ENCODE measurements at places on chromosomes 12 and 14. TPM values are rescaled to one million over a fixed set of nuclear protein-coding genes. Genes with fewer than 3 reads are reported as not detected.

- DNase-seq: no peak
Observed at GRCh38 chr12:581321-581720, 81.9 kb downstream of the NINJ2 start.

Gene IFNG
- polyA plus RNA-seq: not detected

Gene RNASE7
- polyA plus RNA-seq: not detected

DNA sequence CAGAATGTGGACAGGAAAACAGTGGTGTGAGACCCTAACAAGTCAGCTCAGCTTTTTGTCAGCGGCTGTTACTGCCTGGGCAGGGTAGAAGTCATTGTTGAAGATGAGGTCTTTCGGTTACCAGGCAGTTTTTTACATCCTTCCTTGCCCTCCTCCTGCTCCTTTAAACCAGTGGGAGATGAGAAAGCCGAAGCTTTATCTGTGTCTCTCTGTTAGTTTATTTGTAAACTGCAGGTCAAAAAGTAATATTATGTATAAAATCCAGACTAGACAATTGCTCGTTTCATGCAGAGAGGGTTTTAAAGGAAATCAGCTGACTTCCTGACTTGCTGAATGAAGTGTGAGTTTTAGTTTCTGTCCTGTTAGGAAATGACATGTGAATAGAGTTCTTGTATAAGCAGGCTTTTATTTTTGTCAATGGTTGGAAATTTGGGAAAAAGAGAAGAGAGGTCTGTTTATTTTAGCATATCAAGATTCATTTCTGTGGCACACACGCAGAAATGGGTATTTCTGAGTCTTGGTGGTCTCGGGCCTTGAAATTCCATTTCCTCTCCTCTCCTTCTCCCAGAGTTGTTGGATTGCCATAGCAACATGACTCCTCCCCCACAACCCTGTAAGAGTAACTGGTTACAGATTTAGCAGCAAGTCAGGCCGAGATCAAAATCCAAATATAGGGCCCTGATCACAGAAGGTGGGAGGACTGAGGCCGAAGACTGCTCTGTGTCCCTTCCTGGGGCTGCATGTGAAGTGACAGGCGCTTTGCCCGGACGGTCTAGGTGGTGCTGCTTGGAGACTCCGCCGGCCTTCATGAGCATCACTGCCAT, 60.8 kb downstream of the SAMD4A start:
- peak; percentile 85 for DNase-seq

DNA sequence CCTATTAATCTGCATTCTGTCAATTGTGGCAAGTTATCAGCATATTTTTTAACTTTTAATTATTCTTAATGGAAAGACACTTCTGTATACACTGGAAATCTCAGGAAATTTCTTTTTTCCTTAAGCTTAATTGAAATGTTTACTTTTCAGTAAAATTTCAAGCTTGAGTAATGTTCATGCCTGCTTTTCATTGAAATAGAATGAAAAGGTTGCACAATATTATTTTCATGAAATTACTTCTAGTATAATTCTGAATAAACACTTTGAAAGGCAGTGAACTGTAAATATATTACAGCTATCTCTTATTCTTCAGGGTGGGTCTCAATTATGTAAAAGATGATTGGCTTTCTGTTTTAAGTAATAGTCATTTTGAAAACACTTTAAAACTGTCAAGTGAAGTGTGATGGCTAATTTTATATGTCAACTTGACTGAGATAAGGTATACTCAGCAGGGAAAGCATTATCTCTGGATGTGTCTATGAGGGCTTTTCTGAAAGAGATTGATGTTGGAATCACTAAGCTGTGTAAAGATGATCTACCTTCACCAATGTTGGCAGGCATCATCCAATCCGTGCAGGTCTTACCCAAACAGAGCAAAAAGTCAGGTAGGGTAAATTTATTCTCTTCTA, 29.9 kb downstream of the CLEC2D start:
- no peak for DNase-seq

GRCh38 chr12:19411234-19412204, 27.8 kb upstream of the AEBP2 start:
- peak; percentile 58 for DNase-seq

Gene VTI1B
- 89.5 TPM for polyA plus RNA-seq

DNA sequence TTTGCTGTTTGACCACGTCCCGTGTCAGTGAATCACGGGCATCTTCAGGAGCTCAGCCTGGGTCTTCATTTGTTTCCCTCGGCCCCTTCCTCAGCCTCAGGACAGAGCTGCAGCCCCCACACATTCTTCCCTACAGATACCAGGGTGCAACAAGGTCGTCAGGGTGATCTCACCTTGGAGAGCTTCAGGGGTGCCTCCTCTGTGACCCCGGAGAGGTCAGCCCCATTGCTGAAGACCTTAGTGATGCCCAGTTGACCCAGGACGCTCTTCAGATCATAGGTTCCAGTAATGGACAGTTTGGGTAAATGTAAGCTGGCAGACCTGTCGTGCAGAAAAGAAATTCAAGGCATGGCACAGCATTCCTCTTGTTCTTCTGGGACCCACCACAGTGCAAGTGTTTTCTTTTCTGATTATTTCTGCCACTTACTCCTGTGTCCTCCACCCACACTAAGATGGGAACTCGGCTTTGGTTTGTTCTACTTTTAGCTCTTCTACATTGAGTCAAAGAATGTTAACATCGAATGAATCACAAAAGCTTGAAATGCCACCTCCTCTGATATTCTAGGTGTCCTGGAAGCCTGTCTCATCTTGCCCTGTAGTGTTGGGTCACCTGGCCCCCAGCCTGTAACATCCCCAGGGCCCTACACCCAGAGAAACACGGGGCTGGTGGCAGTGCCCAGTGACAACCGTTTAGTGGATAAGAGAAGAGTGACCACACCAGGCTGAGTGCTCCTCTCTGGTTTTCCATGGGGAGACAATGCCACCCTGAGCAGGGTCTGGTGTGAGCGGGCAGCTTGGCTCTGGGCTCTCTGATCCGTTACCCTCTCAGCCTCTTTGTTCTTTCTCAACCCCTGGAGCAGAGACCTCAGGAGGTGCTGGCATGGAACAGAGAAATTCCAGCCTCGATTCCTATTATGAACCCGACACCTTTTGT, 8.8 kb downstream of the SERPINA1 start:
- DNase-seq: no peak

Gene DTD2
- polyA plus RNA-seq: not detected

Gene ZC3H10
- polyA plus RNA-seq: 4.6 TPM

GRCh38 chr12:115273456-115273855, 589.5 kb upstream of the TBX3 start:
- no peak for DNase-seq

Gene ADAM20
- 0.08 TPM for polyA plus RNA-seq

Gene KRT5
- 0.07 TPM for polyA plus RNA-seq

DNA sequence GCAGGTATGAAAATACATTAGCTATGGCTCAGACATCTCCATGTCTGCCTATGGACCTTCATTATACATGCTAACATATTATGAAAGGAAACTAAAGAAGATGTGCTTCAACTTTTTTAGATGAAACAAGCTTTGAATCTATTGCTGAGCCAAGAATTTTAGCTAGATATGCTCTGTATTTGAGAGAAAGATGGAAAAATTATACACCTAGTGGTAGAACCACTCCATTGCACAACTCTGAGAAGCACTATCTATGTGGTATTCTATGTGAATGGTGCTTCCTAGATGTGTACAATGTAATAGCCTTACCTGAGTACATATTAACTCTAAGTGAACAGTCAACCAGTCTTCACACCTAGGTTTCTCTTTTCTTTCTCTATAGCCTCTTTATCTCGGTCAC, 17.3 kb downstream of the EPYC start:
- no peak for DNase-seq

DNA sequence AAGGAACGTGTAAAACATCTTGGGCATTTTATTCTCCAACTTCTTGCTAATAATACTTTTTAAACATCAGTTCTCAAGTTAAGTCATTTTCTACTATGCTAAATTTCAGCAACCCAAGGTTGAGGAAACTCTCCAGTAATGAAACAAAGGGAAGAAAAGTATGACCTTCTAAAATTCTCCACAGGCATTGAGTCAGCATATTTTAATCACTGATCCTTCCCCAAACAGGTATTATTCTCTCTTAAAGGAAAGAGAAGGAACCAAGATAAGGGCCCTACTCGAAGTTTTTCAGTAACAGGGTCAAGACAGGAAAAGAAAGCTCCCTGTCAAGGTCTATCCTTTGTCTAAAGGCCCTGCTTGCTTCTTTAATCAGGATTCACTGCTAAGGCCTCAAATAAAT, 3.0 kb downstream of the KICS2 start:
- DNase-seq: no peak

DNA sequence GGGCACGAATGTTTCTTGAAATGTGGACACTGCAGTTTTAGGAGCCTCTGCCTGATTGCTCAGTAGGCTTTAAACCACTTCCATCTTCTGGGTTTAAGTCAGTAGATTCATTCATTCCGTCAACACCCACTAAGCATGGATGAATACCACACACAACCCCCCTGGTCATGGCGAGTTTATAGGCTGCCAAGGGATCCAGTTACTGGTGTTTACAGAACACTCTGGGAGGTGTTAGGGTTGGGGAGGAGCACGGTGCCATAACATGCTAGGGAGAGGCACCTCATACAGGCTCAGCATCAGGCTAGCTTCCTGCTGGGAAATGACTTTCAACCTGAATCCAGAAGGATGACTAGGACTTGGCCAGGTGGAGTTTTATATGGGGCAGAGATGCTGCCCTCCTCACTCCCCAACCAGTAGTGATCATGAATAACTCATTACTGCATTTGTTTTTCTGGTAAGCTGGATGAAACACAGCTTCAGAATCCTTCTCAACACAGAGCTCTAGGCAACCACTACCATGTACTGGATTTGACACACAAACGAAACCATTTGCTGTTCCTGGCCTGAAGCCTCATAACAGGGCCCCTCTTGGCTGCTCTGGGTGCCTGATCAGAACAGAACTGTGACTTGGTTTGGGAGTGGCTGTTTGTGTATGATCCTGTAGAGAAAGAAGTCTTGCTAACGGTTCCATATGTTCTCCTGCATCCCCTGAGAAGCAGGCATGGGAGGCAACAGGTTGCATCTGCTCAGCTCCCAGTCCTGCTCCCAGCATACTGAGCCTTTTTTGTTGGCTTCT, 47.9 kb downstream of the FBXW8 start:
- DNase-seq: no peak

DNA sequence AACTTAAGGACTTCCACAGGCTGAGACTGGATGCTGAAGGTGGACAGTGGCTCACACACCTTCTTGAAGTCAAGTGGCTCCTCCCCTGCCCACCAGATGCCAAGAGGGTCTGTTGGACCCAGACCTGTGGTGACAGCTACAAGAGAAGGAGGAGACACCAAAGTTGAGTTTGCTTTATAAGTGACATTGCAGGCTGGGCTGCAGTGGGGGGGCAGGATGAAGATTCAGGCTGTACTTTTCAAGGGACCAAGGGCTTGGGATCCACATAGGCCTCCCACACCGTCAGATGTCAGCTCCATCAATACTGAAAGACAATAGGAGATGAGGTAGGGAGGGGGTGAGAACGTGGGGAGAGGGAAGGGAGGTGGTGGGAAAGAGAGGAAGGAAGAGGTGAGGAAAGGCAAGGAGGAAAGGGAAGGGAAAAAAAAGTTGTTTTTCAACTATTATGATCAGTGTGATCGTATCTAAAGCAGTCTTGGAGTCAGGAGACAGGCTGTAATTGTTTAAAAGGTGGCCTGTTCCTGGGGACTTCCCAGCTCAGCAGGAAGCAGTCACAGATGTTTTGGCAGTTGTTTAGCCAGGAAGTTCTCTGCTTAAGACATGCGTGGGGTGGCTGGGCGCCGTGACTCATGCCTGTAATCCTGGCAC, 84.1 kb upstream of the RESF1 start:
- DNase-seq: no peak

DNA sequence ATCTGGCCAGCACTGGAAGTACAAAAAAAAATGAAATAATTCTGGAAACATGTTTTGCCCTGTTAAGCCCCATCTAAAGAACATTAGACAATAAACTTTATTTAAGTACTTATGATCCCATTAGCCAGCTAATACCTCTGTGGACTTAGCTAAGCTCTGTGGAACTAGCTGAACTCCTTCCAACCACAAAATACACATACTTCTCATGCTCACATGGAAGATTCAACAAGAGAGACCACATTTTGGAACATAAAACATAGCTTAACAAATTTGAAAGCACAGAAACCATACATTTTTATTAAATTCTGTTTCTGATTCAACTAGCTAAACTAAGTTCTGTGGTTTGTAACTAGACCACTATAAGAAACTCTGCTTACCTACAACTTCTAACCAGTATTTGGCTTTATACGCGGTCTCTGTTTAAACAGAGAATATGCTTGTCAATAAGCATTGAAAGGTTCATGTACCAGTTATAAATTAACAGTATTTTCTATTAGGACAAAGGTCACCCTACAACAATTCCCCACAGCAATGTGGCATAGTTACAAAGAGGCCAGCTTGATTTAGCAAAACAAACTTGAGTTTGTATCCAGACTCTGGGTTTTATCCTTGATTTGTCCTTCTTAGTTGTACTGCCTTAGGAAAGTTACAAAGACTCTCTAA, 300.1 kb downstream of the C12orf50 start:
- no peak for DNase-seq

GRCh38 chr12:93302331-93303229, 75.1 kb upstream of the NUDT4 start:
- DNase-seq: peak; percentile 29

Gene CIROP
- not detected for polyA plus RNA-seq

Gene PTHLH
- 2.1 TPM for polyA plus RNA-seq

DNA sequence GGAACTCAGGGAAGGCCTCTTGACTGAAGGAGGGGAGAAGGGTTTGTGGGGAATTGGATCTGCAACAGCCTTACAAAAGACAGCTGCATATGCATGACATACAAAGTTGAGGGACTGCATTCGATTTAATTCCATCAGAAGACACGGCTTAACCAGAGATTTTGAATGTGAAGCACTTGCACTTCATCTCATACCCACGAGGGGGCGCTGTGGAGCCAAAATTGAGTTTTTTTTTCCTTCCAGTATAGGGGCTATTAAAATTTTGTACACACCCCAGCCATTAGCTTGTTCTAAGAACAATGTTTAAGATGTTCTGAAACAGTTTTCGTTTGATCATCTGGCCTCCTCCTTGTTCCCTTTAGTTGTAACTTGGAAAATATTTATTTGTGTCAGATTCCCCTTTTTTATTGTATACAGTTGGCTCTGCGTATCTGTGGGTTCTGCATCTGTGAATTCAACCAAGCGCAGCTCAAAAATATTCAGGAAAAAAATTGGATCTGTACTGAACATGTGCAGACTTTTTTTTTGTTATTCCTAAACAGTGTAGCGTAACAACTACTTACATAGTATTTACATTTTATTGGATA, 1.6 kb downstream of the SUDS3 start:
- DNase-seq: peak; percentile 74

Gene PTPRB
- 16.3 TPM for polyA plus RNA-seq

- DNase-seq: no peak
Observed at GRCh38 chr14:66045572-66046021, 440.6 kb upstream of the CCDC196 start.

GRCh38 chr12:65853489-65854157, 29.3 kb downstream of the HMGA2 start:
- no peak for DNase-seq

GRCh38 chr14:66652525-66653106, 144.7 kb downstream of the GPHN start:
- DNase-seq: no peak

GRCh38 chr12:131911851-131912477, 17.1 kb upstream of the PUS1 start:
- no peak for DNase-seq

Gene BICDL1
- 3.7 TPM for polyA plus RNA-seq

All from muscle of arm (tissue), 14 donors.